ENCODE measurements at places on chromosomes 1 and 21.

GRCh38 chr1:19793360-19794046, 6.2 kb downstream of the TMCO4 start:
- DNase-seq: no peak

- DNase-seq: no peak
Measured at GRCh38 chr1:209342441-209343175, 240.9 kb upstream of the CAMK1G start.

GRCh38 chr1:110390096-110390495, 730 bp downstream of the SLC16A4 start:
- no peak for DNase-seq

DNA sequence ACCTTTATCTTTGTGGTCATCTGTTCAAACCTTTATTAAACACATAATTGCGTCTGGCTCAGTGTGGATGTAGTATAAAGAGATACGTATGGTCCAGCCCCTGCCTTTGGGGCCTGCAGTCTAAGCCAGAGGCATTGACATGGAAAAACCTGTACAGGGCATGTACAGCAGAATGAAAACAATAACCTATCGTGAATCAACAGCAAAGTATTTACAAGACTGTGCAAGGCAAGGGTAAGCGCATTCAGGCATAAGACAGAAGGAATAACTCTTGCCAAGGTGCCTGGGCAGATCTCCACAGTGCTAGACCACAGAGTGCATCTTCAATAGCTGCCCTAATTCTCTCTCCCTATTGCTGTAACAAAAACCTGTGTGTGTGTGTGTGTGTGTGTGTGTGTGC, 35.5 kb downstream of the KIRREL1 start:
- no peak for DNase-seq

- peak; percentile 46 for DNase-seq
Measured at GRCh38 chr1:5975133-5975880, 16.9 kb downstream of the NPHP4 start.

GRCh38 chr1:155080312-155081228, 1.9 kb downstream of the EFNA3 start:
- peak; percentile 26 for DNase-seq

GRCh38 chr1:183520379-183520778, 48.1 kb downstream of the SMG7 start:
- DNase-seq: no peak

GRCh38 chr1:116559304-116559761, 11.5 kb downstream of the CD58 start:
- no peak for DNase-seq

- no peak for DNase-seq
Measured at GRCh38 chr1:247496581-247497285, 38.8 kb upstream of the OR2B11 start.

- DNase-seq: peak; percentile 50
Measured at GRCh38 chr1:29688471-29689365, 452.4 kb downstream of the PTPRU start.

GRCh38 chr1:8570465-8570864, 247.0 kb downstream of the RERE start:
- no peak for DNase-seq

DNA sequence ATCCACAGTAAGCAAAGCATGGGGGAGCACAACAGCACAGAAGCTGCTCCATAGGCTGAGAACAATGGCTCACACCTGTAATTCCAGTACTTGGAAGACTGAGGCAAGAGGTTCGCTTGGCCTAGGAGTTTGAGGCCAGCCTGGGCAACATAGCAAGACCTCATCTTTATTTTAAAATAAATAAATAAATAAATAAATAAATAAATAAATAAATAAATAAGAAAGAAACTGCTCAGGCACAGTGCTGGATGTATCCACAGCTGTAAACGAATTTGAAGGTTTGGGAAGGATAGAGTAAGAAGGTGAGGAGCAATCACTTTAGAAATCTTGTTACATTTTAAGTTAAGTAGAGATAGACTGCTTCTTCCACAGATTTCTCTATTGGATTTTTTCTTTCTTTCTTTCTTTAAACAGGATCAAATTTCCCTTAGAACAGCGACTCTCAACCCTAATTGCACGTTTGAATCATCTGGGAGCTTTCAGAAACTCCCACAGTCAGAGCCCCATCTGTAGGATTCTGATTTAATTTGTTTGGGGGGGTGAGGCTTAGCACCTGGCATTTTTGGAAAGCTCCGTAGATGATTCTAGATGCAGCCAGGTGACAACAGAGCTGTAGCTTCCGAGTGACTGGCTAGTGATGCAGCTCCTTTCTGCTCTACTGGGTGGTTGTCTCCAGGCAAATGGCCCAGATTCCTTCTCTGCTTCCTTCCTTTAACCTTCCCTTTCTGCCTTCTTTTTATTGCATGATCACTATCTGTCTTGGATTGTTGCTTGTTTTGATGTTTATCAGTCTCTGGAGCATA, 53.5 kb downstream of the S1PR1 start:
- no peak for DNase-seq

GRCh38 chr1:6100861-6101783, 55.4 kb downstream of the KCNAB2 start:
- no peak for DNase-seq

GRCh38 chr21:42674351-42674940, 21.0 kb downstream of the PDE9A start:
- DNase-seq: no peak

DNA sequence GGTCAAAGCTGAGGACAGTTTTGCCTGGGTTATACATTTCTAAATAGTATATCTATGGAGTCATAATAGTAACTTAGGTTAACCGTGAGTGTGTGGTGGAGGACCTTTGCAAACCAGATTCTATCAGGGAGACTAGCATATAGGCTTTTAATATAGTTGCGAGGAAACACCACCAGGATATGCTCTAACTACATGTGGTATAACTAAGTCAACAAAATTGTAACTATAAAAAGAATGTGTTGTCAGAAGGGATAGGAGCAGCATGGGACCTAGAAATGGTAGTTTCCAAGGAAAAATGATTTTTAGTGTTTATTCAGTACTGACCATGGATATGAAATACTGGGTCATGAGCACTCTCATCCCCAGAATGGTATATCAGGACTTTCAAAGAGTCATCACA, 338.1 kb downstream of the TGFB2 start:
- DNase-seq: no peak

GRCh38 chr21:41483415-41483814, 24.5 kb downstream of the TMPRSS2 start:
- DNase-seq: no peak

- DNase-seq: no peak
Measured at GRCh38 chr1:198435056-198435455, 105.4 kb downstream of the ATP6V1G3 start.

GRCh38 chr1:169670836-169671235, 40.6 kb downstream of the SELL start:
- no peak for DNase-seq

- DNase-seq: no peak
Measured at GRCh38 chr1:29502911-29503840, 266.9 kb downstream of the PTPRU start.

DNA sequence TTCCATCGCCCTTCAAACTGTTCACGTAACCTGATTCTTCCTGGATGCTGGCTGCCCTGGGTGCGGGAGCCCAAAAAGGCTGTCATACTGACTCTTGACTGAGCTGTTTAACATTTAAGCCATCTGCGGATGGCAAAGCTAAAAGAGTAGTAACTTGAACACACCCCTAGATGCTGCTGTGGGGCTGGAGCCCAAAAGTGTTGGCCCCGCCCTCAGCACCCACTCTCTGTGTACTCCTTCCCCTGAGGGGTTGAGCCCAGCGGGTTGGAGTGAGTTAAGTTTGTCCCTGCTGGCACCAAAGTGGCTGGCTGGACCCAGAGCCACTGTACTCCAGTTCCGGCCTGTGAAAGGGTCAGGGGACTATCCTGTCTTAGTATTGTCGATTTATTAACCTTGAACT, 640.6 kb downstream of the PTPRU start:
- no peak for DNase-seq

- DNase-seq: no peak
Measured at GRCh38 chr1:212633161-212633560, 24.6 kb downstream of the ATF3 start.

- DNase-seq: no peak
Measured at GRCh38 chr1:227234998-227235405, 83.3 kb downstream of the CDC42BPA start.

DNA sequence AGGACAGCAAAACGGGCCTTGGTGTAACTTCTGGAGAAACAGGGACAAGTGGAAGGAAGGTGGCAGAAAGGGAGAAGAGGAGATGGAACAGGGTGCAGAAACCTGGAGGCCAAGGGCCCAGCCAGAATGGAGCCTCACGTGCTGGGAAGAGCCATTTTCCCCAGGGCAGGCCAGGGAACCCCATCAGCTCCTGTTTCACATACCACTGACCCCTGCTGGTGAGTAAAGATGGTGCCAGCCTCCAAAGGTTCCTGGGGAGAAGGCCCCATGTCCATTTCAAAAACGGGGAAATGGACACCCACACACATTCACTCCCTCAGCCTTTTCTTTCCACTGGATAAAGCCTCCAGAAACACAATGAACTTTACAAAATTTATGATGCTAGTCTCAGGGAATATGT, 57.6 kb upstream of the JUN start:
- no peak for DNase-seq
